ENCODE measurements at places on chromosomes 12 and 14. TPM values are rescaled to one million over a fixed set of nuclear protein-coding genes. Genes with fewer than 3 reads are reported as not detected.
A peak's percentile ranks its signal among the peaks of the same experiment; 100 is the strongest.

The DDHD1 gene
- 36.8 TPM for total RNA-seq

The PPFIBP1 gene
- 7.4 TPM for total RNA-seq

The CAPZA3 gene
- total RNA-seq, result not detected

DNA sequence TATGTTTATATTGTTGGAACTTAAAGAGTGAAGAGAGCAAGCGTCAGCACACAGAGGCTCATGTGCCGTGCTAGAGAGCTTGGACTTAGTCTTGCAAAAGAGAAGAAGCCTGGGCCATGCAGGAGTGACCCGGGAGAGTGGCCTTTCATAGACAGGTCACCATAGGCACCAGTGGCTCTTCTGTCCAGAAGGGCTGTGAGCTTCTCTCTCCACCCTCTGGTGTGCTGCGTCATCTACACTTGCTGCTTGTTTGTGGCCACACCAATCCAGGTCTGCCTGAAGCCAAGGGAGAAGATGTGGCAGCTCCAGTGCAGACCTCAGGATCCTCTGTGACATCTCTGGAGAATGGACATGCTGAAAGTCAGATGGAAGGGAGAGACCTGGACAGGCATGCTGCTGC is 74.4 kb downstream of the NTF3 start:
- no peak for DNase-seq

DNA sequence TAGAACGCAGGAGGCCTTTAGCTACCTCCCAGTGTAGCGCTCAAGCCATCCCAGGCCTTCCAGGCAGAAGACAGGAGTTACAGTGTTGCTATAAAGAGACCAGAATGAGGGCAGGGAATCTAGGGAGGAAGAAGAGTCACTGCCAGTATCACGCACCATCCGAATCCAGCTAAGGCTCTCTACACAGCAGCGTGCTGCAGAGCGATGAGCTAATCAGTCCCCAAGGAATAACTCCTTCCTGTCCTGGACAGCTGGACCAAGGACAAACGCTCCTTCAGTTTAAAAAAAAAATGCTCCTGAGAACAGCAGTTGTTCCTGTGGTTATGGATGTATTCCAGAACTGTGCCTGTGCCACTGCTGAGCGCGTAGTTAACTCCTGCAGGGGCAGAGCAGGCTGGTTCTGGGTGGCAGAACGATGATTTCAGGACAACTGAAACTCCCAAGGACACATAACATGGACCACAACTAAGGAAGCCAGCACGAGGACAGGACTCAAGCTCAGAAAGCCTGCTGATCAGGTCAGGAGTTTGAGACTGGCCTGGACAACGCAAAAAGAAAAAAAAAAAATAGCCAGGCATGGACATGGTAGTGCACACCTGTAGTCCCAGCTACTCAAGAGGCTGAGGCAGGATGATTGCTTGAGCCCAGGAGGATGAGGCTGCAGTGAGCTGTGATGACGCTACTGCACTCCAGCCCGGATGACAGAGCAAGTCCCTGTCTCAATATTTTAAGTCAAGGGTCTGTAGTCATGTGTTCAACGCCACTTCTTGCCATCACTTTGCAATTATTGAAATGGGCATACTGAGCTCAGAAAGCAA is 2.6 kb downstream of the IFFO1 start:
- no peak for DNase-seq

DNA sequence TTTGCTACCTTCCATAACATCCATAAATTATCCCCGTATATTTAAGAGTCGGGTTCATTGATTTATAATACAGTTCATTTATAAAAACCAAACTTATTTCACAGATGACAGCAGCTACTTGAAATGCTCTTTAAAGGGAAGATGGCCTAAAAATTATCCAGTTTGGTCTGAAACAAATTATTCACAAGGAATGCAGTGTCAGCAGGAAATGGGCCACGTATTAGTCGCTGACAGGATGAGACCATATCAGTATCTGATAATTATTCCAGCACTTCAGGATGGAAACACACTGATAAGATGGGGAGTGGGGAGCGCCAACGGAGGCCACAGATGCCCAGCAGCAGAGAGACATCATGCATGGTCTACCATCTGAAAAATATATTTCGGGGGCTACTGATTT is 60.5 kb upstream of the TMEM132D start:
- DNase-seq, result no peak

- DNase-seq, result no peak
Observed at GRCh38 chr12:106675651-106676435, 93.0 kb downstream of the RFX4 start.

DNA sequence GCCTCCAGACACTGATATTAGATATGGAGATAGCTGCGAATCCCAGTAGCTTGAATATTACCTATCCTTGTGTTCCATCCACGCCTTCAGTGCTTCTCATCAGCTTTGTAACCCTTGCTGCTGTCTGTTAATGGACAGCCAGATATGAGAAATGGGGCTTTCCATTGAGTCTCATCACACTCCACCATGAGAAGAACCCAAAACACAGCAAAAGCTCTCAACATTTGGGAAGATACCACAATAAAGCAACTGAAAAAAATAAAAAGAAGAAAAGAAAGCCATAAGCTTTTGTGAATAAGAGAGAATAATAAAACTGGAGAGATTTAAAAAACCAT is 225.4 kb downstream of the GALC start:
- DNase-seq, result no peak

DNA sequence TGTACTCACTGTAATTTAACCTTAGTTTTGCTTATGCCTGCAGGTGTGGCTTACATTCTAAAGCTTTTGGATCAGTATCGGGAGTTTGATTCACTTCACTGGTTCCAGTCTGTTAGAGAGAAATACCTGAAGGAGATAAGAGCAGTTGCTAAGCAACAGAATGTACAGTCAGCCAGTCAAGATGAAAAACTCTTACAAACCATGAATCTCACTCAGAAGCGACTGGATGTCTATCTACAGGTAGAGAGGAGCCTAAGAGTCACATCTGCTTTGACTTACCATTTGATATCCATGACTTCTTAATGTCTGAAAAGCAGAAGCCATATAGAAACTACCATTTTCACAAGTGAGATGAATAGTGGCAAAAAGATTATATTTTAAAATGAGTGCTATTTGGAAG is 56.5 kb downstream of the WASHC4 start:
- no peak for DNase-seq

DNA sequence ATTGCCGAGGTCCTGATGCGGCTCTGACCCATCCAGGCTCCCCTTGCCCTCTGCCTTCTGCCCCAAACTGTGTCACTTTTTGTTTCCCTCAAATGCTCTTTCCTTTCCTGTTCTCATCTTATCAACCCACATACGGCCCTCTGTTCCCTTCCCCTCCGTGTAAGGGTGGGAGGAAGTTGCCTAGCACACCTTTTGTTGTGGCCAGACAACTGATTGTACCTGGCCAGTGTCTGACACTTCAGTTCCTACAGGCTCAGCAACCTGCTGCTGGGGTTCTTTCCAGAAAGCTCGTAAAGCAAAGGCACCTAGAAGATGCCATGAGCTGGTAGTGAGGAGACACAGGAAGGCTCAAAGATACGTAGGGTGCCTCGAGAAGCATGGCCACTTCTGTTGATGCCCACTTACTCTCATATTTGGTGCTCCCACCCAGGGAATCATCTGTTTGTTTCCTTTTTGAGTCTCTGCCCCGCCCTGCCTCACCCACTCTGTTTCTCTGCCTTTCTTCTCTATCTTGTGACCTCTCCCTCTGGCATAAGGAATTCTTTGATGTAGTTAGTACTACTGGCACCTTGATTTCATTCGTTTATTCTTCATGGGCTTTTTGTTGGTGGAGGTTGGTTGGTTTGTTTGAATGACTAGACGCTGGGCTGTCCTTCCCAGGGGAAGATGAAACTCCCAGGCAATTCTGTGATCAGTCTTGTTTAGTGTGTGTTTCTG is 152.4 kb upstream of the FKBP4 start:
- no peak for DNase-seq

GRCh38 chr12:120363274-120363855 is 5.6 kb downstream of the MSI1 start:
- no peak for DNase-seq

GRCh38 chr14:50541159-50541567 is 8.8 kb upstream of the MAP4K5 start:
- DNase-seq, result no peak

GRCh38 chr12:9509464-9510161 is 98.1 kb downstream of the KLRB1 start:
- DNase-seq, result no peak

DNA sequence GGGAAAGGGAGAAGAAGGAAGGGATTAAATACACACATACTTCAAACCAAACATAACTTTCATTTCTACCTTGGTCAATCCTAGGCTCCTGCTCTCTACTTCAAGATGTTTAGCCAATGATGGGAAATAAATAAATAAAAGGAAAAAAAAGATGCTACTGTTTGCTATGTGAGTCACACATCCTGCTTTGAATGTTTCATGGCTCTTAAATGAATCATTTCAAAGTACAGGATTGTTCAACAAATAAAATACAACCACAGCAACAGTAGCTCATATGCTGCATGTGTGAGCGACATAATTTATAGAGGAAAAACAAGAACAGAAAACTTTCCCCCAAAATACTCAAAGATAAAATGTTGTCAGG is 54.3 kb upstream of the NPFF start:
- DNase-seq, result no peak

DNA sequence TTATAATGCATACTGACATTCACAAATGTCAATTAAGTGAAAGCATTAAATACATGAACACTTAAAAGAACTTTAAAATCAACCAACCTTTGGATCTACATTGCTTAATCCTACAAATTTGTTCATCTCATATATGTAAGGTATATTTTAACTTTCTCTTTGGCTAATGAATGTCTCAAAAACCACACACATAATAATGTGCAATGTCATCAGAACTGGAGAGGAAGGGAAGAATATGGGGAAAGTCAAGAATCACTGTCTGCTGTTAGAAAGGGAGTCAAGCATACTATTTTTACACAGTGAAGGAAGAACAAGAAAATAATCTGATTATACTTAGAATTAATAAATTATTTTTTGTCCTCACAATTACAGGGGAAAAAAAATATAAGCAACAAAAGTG is 4.9 kb downstream of the GMFB start:
- no peak for DNase-seq

DNA sequence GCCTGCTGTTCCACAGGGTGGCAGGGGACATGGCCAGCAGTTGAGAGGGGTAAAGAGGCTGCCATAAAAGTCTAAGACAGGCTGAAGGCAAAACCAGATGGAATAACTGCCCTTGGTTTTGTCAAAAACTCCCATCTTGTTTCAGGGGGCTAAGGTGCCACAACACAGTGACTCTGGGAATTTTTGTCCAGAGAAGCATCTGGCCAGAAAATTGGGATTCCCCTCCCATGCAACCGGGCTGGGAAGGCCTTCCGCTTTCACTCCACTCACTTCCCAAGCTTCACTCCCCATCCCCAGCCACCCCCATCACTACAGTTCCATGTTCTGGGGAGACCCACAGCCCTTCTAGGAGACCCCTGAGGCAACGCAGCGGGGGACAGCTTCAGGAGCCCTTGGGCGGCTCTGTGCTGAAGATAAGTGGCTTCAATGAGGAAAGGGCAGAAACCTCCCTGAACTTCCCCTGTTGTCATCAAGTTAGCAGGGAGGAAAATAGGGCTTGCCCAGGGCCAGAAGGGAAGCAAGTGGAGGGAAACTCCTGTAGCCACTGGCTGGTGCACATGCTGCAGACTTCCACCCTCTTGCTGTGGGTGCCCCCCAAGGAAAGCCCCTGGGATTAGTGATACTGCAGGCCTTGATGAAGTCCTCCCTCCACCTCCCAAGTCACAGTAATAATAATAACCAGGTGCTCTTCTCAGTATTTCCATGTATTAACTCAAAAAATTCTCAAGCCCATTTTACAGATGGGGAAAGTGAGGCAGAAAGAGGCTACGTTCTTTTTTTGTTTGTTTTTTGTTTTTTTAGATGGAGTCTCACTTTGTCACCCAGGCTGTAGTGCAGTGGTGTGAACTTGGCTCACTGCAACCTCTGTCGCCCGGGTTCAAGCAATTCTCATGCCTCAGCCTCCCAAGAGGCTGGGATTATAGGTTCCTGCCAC is 6.0 kb downstream of the TMEM229B start:
- DNase-seq, result no peak

GRCh38 chr14:104171029-104171697 is 32.8 kb downstream of the KIF26A start:
- no peak for DNase-seq

GRCh38 chr12:117485984-117486839 is 124.8 kb upstream of the NOS1 start:
- DNase-seq, result no peak

DNA sequence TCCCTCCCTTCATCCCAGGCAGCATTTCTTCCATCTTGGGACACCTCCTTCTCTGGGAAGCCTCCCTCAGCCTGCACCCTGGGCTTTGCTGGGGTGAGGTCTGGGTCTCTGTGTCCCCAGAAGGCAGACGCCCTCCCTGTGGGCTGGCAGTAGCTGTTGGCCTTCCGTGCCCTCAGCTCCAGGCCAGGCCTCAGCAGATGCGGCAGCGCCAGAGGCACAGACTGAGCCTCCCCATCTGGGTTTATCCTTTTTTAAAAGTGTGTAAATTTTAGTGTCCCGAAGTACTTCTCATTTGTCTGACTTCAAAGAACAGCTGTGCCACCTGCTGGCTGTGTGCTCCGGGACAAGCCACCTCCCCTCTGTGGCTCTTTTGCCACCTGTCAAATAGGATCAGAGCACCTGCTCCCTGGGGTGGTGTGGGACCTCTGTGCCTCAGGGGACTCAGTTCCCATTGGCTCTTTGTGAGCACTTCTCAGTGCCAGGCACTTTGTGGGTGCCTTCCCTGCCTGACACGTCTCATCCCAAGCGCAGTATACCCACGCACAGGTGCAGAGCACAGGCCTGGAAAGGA is 11.1 kb downstream of the EXOC3L4 start:
- DNase-seq, result no peak

DNA sequence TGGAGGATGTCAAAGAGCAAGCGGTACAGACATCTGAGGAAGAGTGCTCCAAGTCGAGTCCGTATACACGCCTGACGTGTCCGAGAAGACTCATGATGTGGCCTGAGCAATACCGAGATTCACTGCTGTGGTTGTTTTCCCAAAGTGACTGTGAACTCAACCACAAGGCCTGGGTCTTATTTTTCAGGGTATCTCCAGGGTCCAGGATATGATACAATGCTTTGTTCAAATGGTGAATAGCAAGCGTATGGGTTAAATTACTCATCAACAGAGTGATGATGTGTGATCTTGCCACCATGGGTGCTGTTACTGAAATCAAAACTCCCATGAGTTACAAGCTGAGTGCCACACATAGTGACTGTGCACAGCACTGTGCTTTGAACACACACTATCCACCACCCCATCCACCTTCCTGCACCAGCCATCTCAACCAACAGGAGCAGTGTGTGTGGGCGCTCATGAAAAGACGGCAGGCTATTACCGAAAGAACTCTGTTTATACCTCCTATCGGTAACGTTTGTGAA is 109.6 kb downstream of the BCAT1 start:
- peak; percentile 11 for DNase-seq

GRCh38 chr14:71117839-71118743 is 210.8 kb downstream of the PCNX1 start:
- DNase-seq, result no peak

All from activated T-cell treated with anti-CD3 and anti-CD28 coated beads, Interleukin-2, amount 50 U/mL, for 4 hours (primary cell).